ENCODE measurements at places on chromosomes 16 and 17. TPM values are rescaled to one million over a fixed set of nuclear protein-coding genes. Genes with fewer than 3 reads are reported as not detected.

The EPX gene
- total RNA-seq = not detected

The KRT33B gene
- total RNA-seq = not detected

The ACLY gene
- 393 TPM for total RNA-seq

The SEPTIN12 gene
- total RNA-seq = not detected

The SDR42E1 gene
- total RNA-seq = not detected

The ERBB2 gene
- total RNA-seq = 394 TPM

The OR3A3 gene
- total RNA-seq = not detected

The SLC25A11 gene
- total RNA-seq = 55.9 TPM

The CRK gene
- 51.9 TPM for total RNA-seq

The PLEKHH3 gene
- 11.1 TPM for total RNA-seq

The HS3ST2 gene
- total RNA-seq = 4.5 TPM

The PITPNM3 gene
- 1.7 TPM for total RNA-seq

The EPN3 gene
- total RNA-seq = 5.8 TPM

The ZNF771 gene
- 9.6 TPM for total RNA-seq

The AOC2 gene
- 4.0 TPM for total RNA-seq

The PRR11 gene
- total RNA-seq = 83.0 TPM

The FKBP10 gene
- 173 TPM for total RNA-seq

The UTS2R gene
- total RNA-seq = 0.63 TPM

The STAT5B gene
- total RNA-seq = 52.6 TPM

The PPP1R1B gene
- total RNA-seq = 10.7 TPM

The HOXB4 gene
- not detected for total RNA-seq

The WSCD1 gene
- total RNA-seq = 47.4 TPM

The CES5A gene
- total RNA-seq = not detected

The GP1BA gene
- total RNA-seq = not detected

The PTGES3L gene
- total RNA-seq = 3.0 TPM

The CTRB1 gene
- not detected for total RNA-seq

The KRTAP9-8 gene
- not detected for total RNA-seq

The EVPLL gene
- not detected for total RNA-seq
